ENCODE measurements at places on chromosomes 6 and 20.

GRCh38 chr20:37564016-37564387, 36.3 kb upstream of the BLCAP start:
- DNase-seq: no peak

DNA sequence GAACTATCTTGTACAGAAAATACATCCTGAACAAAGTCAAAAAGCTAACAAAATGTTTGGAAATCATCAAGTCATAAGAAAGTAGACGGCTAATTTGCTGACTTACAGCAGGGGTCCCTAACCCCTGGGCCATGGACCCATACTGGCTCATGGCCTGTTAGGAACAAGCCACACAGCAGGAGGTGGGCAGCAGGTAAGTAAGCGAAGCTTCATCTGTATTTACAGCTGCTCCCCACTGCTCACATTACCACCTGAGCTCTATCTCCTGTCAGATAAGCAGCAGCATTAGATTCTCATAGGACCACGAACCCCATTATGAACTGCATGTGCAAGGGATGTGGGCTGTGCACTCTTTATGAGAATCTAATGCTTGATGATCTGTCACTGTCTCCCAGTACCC, 115.5 kb downstream of the CDK19 start:
- no peak for DNase-seq

DNA sequence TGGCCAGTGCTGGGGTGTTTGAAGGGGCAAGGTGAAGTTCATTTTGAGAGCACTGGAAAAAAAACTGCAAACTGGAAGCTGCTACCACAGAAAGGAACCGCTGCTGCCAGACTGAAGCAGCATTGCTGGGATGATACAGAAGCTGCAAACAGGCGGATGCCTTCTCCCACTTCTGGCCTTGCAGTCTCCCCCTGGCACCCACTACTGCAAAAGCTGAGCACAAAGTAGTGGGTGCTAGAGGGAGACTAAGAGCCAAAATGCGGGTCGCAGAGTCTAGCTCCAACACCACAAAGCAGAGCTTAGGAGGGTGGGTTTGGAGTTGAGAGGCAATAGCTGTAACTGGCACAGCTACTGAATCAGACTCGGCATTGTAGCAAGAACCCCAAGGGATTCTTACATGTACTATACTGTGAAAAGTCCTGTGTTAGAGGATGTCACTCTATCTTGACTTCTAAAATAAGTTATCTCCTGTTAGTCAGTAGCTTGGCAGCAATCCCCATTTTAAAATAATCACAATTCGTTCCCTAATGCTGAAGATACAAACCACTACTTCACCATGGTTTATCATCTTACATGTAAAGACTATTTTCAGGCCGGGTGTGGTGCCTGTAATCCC, 44.0 kb upstream of the COL21A1 start:
- DNase-seq: no peak

GRCh38 chr20:5980720-5981538, 30.5 kb downstream of the MCM8 start:
- no peak for DNase-seq

- DNase-seq: no peak
Measured at GRCh38 chr20:3981132-3981452, 34.3 kb downstream of the RNF24 start.

DNA sequence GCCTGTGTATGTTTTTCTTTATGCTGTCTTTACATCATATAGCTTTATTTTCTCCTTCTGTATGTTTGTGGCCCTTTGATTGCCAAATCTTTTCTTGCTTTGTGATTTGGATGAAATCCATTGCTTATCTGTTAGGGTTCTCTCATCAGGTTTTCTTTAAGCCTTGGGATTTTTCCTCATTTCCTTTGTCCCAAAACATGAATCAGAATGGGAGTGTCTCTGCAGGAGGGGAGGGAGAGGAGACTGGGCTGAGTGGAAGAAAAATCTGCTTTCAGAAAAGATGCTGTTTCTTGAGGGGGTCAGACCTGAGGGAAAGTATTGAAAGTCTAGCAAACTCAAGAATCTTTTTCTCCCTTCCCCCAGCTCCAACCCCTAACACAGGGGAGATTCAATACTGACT, 758.0 kb upstream of the MMS22L start:
- no peak for DNase-seq

DNA sequence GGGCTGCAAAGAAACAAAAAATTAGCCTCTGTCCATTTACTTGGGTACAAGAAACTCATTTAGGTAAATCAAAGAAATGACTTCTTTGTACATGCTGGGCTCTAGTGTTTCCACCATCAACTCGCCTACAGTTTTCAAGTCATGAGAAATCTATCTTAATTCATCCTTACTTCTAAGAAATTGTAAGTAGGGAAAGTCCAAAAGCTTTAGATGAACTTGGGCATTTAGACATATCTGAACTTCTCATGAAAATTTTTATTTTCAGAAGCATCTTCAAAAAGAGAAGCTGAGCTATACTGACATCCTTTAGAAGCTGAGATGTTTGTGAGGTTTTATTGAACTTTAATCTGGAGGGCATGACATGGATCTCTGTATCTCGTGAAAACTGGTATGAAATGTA, 117.3 kb downstream of the MYB start:
- no peak for DNase-seq

- no peak for DNase-seq
Measured at GRCh38 chr6:51289041-51289440, 470.4 kb downstream of the TFAP2B start.

GRCh38 chr6:64672131-64672530, 1034.9 kb downstream of the EYS start:
- no peak for DNase-seq

GRCh38 chr6:139114746-139115145, 20.1 kb upstream of the HECA start:
- no peak for DNase-seq

DNA sequence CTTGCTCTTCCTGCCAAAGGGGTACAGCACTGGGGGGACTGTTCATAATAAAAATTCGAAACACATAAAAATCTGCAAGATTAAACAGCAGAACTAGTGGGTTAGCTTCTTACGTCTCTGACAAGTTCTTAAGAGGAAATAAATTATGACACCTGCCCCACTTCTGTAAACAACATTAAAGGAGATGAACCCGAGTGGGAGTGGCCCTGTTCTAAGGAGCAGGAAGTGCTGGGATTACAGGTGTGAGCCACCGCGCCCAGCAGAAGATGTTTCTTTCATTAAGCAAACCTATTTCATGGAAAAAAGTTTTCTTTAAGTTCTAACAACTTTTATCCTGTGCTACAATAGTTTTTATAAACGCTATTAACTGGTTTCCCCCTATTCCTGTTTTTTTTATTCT, 24.6 kb downstream of the USP45 start:
- DNase-seq: no peak

DNA sequence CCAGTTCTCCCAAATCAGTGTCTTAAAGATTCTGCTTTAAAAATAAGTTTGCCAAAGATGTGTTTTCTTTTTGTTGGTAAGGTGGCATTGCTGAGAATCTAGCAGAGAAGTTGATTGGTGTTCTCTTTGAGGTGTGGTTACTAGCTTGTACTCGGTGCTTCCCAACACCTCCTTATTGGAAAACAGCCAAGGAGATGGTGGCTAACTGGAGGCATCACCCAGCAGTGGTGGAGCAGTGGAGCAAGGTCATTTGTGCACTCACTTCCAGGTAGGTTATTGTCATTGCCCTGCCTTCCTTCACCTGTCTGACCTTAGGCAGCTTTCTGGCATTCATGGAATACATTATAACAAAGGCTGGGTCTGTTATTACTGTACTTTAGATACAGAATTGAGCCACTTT, 26.7 kb downstream of the RALGAPB start:
- no peak for DNase-seq

DNA sequence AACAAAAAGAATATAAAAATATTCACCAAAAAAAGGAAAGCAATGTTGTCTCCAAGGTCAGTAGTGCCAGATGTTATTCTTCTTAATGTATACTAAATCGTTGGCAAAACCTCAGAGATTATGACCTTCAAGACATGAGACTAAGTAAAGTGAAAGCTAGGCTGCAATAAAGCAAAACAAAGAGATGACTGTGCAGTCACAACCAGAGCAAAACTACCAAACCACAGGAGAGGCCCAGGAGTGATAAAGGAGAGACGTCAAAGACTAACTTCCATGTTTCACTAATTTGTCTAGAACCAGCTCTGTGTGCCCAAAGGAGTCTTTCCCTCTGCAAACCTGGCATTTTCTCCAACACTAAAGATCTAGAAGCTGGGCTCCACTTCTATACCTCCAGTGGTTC, 155.9 kb upstream of the POU3F2 start:
- DNase-seq: no peak

GRCh38 chr6:13188306-13188705, 140.0 kb downstream of the TBC1D7 start:
- peak; percentile 61 for DNase-seq

DNA sequence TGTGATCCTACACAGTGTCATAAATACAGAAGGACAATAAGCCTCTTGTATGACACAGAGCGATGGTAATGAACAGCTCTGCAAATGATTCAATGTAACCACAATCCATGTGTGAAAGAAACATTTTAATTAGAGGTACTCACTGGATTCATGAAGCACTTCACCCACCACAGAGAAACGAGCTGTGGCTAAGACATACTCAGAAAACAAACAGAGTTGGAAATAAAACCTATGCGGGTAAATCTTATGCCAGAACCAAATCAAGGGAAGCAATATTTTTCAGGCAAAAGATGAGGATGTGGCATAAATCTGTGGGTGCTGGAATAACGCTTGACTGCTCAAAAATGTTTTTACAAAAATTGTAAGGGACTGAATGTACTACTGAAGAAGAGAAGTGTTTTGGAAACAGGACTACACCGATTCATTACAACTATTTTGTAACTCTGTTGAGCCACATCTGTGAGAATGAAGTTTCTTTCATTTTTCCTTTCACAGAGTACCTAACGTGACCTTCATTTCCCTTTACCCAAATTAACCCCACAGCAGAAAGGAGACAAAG, 112.1 kb downstream of the WDR27 start:
- DNase-seq: no peak

GRCh38 chr6:130903007-130903406, 75.8 kb downstream of the SMLR1 start:
- DNase-seq: no peak

DNA sequence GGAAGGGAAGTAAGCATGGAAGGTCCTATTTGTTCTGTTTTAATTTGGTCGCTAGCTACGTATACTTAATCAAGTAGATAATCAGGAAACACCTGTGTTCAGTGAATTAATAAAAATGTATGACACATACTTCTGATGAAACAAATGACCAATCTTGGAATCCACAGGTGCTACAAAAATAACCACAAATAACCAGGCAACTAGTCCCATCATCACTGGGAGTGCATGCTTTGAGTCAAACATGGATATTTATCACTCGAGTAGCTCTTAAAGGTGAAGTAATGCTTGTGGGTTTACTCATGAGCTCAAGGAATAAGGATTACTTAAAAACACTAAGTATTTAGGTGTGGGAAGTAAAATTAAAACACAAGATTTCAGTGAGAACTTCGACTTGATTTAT, 285.6 kb upstream of the ID4 start:
- no peak for DNase-seq

DNA sequence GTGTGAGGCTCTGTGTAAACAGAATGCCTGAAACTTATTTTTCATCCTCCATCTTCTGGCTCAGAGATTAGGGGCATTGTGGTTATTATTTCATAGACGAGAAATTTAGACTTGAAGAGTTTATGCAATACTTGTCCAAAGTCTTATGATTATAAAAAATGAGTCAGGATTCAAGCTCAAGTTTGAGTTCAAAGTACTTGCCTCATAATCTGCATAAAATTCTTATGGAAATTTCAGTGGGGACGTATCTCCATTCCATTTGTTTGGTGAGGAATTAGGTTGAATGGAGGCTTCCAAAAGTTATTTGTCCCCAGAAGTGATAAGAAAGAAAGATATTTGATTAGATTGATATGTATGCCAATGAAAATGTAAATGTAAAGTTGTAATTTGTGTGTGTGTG, 93.7 kb upstream of the CLVS2 start:
- DNase-seq: no peak

DNA sequence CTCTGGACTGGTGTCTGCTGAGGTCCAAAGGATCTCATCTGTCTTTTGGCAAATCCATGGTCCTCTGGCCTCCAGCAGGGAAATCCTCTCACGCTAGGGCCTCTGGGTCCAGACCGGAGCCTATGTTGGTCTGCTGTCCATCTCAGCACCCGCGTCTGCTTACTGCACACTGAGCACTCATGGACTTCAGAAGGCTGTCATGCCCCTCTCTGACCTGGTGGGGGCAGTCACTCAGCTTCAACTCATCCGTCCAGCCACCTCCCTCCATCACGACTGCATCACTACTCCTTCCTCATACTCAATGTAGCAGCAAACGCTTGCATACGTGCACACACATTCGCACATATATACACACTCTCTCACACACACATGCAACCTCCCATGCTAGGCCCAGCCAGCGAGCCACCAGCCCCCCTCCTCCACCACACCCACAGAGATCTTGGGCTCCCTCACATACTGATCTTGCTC, 33.3 kb downstream of the GABRR2 start:
- no peak for DNase-seq

GRCh38 chr6:53109612-53110011, 39.0 kb downstream of the GCM1 start:
- no peak for DNase-seq

- DNase-seq: no peak
Measured at GRCh38 chr6:3317741-3318211, 59.0 kb downstream of the PSMG4 start.

- DNase-seq: peak; percentile 34
Measured at GRCh38 chr6:6002848-6003620, 3.7 kb downstream of the NRN1 start.

DNA sequence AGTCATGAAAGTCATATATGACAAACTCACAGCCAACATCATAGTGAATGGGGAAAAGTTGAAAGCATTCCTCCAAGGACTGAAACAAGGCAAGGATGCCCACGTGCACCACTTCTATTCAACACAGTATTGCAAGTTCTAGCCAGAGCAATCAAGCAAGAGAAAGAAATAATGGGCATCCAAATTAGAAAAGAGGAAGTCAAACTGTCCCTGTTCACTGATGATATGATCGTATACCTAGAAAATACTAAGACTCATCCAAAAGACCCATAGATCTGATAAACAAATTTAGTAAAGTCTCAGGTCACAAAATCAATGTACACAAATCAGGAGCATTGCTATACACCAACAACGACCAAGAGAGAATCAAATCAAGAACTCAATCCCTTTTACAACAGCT, 41.2 kb downstream of the RPP21 start:
- no peak for DNase-seq

DNA sequence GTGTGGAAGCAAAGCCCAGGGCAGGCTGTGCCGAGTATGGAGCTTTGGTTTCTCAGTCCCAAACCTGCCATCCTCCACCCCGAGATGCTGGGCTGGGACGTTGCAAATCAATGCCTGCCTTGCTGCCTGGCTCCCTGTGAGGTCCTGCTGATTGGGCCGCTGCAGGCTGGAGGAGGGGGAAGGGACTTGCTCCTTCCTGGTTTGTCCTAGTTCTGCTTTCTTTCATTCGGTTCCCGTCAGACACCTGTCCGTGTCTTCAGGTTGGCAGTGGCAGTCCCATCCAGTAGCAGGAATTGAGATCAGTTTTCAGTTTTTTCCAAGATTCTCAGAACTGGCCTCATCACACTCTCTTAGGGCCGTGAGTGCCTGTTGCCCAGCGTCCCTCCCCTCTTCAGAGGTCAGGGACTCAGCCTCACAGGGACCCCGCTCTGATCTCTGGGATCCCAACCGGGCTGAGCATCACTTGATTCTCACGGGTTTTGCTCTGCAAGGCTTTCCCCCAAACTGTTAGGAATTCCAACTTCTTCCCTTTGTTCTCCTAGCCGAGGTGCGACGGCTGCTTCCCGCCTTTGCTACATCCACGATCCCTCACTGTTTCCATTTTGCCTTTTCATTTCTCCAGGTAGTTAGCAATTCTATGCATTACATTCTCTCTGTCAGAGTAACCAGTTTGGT, 24.2 kb upstream of the TAGAP start:
- no peak for DNase-seq

- no peak for DNase-seq
Measured at GRCh38 chr6:131635384-131636340, 1.4 kb upstream of the ENPP3 start.

All from kidney (tissue), 22 donors.